ENCODE measurements at places on chromosomes 2 and 18.

DNA sequence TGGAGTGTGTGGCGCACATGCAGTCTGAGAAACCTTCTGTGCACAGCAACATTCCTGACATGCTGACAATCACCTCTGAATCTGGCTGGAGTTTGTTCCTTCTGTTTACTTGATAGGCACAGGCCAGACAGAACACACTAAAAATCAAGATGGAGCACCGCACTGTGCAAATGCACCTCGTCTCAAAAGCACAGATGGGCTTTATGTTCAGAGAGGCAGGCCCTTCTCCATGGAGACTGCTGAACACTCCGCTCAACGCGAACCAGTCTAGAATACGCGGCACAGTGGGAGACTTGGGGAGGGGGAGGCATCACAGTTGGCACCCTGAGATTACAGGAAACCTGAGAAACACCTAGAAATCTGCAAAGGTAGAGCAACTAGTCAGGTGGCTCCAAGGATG is 58.4 kb upstream of the DNMT3A start:
- no peak for DNase-seq

DNA sequence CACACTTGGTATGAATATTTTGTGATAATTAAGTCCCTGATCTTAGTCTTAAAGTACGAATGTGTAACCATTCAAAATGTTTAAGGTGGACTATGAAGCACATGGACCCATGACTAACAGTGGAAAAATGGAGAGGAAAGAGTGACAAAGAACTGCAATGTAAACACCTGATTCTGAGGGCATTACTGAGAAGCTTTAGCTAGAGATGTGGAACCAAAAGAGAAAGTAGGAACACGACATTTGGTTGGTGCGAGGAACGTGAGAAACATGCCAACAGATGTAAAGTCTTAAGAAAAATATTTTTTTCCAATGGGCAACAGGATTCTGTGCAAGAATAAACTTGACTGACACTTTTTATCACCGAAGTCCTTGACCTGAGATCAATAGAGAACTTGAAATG is 1618.6 kb downstream of the DPP10 start:
- no peak for DNase-seq

DNA sequence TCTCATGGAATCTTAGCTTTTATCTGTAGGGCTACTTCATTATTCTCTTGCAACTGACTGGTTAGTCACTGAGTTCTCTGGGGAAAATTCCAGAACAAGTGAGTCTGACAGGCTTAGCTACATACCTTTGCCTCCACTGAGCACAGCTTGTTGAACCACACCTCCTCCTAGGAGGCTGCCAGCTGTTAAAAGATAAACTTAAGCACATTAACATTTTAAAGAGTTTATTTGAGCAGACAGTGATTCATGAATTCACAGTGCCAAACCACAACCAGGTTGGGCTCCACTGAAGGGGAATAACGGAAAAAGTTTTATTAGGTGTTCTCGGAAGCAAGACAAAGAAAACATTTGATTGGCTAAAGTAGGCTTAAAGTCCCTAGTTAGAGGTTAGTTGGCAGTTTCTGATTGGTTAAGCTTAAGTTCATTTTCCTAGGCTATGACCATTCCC is 12.5 kb upstream of the SLC38A11 start:
- DNase-seq, result no peak

DNA sequence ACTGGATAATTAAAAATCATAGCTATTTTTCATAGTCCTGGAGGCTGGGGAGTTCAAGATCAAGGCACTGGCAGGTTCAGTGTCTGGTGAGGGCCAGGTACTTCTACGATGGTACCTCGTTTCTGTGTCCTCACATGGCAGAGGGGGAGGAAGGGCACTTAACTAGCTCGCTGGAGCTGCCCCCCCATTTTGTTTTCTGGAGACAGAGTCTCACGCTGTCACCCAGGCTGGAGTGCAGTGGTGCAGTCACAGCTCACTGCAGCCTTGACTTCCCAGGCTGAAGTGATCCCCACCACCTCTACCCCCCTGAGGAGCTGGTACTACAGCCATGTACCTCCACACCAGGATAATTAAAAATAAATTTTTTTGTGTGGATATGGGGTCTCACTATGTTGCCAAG is 40.3 kb downstream of the ASB1 start:
- DNase-seq, result no peak

DNA sequence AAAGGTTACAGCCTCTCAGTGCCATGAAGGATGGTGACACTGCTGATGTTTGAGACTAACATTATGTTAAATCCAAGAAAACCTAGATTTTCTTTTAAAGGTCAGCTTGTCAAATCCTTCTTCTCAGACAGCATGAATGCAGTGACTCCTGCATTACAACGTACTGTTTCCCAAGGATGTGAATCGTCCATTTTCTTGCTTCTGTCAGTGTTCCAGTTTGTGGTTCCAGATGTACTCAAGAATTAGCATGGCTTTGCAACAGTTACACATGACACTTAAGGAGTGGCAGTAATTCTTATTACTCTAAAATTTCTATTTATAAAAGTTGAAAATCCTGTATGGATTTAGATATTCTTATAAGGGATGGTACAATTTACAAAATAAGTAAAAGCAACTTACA is 1.5 kb upstream of the TTC39C start:
- no peak for DNase-seq

DNA sequence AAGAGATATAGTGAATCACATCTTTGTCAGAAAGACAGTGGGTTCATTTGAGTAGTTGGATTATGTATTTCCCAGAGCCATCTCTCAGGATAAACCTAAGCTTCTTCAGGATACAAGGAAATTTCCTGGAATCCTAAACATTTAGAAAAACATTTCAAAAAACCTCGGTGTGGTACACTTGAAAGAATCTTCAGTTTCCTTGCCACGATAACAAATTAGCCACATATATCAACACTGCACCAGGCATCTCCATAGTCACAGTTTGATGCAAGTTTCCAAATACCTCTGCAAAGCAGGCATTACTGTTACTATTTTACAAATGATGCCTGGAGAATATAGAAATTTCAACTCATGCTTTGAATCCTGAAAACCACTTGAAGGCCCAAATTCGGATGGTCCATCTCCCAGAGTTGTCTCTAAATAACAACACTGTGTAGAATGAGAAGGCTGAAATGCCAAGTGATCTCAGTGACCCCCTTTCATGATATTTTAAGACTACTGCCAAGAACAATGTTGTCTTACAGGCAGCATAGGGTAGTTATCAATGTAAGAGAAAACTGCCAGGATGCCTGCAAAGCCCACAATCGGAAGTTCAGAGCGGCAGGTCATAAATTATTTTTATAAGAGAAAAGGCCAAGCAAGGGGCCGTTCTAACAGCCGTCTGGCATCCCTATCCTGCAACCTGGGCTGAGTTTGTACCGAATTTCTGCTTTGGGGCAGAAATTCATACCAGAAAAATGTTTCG is 307.9 kb downstream of the TXNL1 start:
- no peak for DNase-seq

DNA sequence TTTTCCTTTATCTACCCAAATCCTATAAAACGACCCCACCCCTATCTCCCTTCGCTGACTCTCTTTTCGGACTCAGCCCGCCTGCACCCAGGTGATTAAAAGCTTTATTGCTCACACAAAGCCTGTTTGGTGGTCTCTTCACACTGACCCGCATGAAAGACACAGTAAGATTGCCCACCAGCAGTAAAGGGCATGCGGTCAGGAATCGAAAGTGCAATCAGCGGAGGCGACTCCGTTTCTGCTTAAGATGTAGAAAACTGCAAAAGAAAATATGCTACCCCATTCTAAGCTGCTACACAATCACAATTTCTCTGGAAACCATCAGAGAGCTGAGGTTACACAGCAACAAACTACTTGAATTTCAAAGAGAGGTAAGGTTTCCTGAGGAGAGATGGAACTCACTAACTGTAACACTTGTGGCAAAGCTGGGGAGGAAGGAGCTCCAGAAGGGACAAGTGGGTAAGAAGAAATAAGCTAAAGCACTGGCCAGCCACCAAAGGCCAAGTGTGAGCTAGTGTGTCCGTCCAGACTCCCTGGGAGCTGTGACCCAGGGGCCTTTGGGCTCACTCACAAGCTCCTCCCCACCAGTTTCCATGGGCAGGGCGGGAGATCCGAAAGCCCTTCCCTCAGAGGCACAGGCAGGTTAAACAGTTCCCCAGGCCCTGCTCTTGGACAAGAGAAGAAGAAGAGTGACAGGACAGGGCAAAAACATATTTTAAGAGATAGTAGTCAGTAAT is 72.8 kb upstream of the TGFA start:
- no peak for DNase-seq

DNA sequence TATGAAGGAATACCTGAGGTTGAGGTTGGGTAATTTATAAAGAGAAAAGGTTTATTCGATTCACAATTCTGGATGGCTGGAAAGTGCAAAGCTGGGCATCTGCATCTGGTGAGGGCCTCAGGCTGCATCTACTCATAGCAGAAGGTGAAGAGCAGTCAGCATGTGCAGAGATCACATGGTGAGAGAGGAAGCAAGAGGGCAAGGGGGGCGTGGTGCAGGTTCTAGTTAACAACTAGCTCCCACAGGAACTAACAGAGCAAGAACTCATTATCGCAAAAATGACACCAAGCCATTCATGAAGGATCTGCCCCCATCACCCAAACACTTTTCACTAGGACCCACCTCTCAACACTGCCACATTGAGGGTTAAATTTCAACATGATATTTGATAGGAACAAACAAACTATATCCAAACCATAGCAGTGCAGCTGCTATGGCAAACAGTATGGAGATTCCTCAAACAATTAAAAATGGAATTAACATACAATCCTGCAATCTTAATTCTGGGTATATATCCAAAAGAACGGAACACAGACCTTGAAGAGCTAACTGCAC is 72.8 kb upstream of the LDLRAD4 start:
- no peak for DNase-seq

GRCh38 chr2:73368781-73369180 is 16.9 kb upstream of the ALMS1 start:
- DNase-seq, result no peak

DNA sequence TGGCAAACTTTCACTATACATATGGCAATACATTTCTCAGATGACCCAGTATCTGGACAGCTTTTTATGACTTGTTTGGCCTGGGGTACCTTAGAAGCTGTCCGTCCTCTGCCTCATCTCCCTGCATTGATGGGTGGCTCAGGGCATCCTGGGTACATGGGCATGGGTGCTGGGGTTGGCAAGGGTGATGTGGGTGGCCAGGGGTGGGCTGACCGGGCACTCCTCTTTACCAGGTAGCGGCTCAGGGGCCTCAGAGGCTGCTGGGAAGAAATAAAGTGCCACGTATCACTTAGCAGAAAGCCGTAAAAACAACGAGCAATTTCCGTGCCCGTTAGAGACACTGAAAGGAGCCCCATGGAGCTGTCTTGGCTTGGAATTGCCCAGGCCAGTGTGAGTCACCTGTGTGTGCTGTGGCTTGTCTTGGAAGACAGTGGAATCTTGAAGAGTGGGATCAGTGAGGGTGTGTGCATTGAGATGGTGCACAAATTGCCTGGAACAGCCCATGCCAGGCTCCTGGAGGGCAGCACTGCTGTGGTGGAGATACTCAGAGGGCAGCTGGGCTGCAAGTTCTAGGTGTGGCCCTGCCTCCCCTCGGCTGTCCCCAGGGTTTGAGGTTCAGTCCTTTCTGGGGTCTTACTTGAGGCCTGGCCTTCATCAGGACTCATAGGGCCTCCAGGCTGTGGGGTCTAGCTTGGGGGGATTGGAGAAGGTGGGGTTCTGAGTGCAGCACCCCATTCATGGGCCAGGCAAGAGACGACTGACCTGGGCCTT is 88.8 kb downstream of the FHOD3 start:
- no peak for DNase-seq

DNA sequence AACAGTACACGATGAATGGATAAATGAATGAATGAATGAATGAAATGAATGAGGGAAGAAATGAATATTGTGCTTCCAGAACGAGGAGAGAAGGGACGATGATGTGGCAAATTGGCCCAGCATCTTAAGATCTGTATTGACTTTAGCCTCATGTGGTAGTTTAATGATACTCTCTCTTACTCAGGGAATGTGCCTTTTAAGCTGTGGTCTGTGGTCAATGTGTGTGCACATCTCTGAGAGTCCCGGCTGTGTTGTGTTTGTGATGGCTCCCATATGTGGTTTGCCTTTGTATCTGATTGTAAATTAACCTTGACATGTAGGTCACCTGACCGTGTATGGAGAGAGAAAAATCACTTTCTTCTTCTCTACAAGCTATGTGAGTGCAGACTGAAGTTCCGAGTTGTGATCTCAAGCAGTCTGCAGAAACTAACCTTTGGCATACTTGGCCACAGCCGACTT is 91.2 kb downstream of the NEDD4L start:
- no peak for DNase-seq

- DNase-seq, result no peak
Measured at GRCh38 chr2:64840426-64840881, 148.7 kb upstream of the SLC1A4 start.

Measured in stimulated activated CD4-positive, alpha-beta T cell treated with anti-CD3 and anti-CD28 coated beads, Interleukin-1b, Interleukin-23, amount 100 ng/mL, for 24 hours (primary cell).